ENCODE measurements at places on chromosomes 6 and 20. TPM values are rescaled to one million over a fixed set of nuclear protein-coding genes. Genes with fewer than 3 reads are reported as not detected.

The SMLR1 gene
- total RNA-seq: not detected

The RIN2 gene
- total RNA-seq: not detected

The CEP85L gene
- total RNA-seq: 48.7 TPM

The TRIM31 gene
- total RNA-seq: not detected

The BTNL2 gene
- total RNA-seq: not detected

The SLC22A16 gene
- total RNA-seq: not detected

The JAG1 gene
- 0.16 TPM for total RNA-seq

Measured in activated CD8-positive, alpha-beta T cell treated with anti-CD3 and anti-CD28 coated beads, Interleukin-2, amount 10 ng/mL, durations not matched to agents 7 days and 5 days (primary cell).